ENCODE measurements at places on chromosomes 2 and 18.
A peak's percentile ranks its signal among the peaks of the same experiment; 100 is the strongest.

DNA sequence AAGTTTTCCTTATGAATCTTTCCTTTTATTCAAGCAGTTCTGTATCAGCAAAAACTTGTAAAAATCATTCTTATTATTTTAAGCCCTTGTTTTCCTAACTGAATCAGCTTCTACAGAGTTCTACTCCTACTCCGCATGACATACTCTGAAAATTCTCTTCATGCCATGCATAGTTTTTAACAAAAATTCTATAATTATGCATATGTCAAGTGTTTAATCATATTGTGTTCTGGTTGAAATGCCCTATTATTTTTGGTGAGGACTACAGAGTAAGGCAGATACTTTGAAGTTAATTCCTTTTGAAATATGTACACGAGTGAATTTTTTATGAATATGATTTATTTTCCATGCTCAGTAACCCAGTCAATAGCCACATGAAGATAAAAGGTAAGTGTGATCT lies 28.8 kb downstream of the ANKRD30B start:
- DNase-seq, result no peak

DNA sequence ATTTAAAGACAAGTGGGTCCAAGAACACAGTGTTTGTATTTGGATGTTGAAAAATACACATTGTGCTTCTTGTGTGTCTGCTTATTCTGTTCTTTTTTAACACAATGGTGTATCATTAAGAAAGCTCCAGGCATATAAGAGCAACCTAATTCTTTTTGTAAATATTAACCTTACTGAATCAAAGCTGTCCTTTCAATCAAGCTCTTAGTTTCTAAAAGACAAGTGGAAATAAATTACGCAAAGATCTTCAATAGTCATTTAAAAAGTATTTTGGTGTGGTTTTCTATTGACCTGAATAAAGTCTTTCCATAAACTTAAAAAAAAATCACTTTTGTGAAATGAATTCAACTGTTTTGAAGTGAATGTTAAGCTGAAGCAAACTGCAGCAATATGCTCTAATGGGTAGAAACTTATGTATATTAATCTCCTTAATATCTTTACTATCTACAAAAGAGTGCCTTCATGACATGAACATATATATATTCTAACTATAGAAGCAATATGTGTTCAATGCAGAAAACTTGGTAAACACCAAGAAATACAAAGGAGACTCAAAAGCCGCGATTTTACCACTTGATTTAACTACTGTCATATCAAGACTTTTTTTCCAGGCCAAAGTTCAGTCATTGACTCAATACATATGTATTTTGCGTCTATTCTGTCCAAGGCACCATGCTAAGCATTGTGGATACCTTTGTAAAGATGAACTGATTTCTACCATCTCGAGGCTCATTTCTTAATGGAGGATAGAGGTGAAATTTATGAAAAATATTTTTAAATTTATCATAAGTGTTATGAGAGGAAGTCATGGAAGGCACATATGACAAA lies 97.7 kb downstream of the ARHGAP15 start:
- DNase-seq, result no peak

GRCh38 chr2:44573996-44574395 lies 212.2 kb downstream of the CAMKMT start:
- DNase-seq, result no peak

DNA sequence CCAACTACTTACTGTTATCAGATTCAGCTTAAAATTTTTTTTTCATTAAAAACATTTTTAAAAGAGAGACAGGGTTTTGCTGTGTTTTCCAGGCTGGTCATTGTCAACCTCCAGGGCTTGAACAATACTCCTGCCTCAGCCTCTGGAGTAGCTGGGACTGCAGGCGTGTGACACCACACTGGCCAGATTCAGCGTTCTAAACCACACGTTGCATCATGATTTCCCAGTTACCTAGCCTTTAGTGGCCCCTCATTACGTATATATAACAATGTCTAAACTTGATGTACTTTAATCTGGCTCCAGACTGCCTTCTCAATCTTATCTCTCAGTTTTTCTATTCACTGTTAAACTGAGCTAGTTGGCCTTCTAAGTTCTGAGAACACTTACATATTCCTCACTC lies 89.6 kb downstream of the COMMD1 start:
- peak; percentile 66 for DNase-seq

DNA sequence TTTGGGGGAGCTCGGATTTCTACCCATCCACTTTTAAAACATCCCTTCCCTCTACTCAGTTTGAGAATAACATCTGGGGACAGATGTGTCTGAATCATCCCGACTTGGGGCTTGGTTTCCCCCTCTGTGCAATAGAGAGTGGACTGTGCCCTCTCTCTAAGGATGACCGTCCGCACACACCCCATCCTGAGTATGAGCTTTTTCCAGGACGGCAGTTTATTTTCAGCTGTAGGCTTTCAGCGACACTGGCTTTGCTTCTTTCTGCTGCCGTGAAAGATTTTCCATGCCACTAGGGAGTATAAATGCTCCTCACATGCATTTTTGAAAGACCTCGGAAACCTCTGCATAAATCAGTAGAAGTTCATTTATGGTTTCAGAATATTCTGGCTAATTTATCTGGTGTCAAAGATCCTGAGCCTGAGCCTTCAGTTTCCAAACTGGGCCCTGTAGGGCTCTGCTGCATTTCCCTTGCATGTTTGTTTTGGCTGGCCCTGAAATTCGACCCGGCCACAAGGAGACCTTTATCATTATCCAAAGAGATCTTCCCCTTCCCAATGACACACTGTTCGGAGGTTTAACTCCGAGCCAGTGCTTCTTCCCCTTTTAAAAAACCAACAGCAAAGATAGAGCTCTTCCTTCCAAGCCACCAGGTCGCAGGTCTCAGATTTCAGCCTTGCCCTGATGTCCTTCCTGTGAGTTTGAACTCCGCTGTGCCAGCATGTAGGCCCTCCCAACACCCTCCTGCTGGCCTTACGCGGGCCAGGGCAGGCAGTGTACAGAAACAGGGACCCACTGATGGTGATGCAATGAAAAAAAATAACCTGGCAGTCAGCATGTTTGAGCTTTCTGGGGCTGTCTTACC lies 53.3 kb downstream of the FECH start:
- DNase-seq, result peak; percentile 82

- DNase-seq, result no peak
These were observed 109.6 kb downstream of the SH3RF3 start for GRCh38 chr2:109238580-109238979.

DNA sequence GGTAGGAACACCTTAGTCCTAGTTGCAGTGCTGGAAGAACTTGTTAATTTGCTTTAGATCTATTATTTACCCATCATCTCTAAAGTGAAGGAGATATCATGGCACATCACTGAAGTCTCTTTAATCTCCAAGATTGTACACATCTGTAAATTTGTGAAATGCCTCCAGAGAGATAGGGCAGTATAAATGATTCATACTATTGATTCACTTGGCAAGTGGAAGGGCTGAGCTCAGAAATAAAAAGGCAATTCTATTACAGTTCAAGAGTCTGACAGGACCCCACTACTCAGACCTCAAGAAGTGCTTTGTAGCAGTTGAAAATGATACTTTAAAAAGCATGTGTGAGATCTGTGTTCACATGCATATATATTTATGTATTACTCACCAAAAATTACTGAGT lies 489.3 kb downstream of the DCC start:
- DNase-seq, result no peak

DNA sequence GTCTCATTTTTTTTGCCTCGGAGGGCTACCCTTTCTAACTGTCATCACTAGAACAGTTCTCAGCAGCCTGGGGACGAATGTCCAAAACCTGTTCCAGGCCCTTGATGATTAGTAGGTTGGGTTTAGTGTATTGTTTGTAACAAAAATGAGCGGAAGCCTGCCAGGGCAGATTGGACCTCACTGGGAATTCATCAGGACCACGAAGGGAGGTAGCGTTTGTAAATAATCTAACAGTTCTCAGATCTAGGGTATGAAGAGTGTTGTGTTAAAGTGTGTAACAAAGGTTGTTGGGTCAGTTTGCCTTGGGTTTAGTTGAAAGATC lies 799 bp downstream of the CEP68 start:
- DNase-seq, result no peak

- no peak for DNase-seq
These were observed at the start of gene GBX2 for GRCh38 chr2:236168110-236169080. GBX2 (minus strand) TSS chr2:236168386; CDS start chr2:236167971, 415 bp downstream.

- peak; percentile 61 for DNase-seq
These were observed 954 bp downstream of the CCNT2 start for GRCh38 chr2:134919341-134920210.

GRCh38 chr2:12300019-12300602 lies 416.6 kb upstream of the TRIB2 start:
- DNase-seq, result no peak

DNA sequence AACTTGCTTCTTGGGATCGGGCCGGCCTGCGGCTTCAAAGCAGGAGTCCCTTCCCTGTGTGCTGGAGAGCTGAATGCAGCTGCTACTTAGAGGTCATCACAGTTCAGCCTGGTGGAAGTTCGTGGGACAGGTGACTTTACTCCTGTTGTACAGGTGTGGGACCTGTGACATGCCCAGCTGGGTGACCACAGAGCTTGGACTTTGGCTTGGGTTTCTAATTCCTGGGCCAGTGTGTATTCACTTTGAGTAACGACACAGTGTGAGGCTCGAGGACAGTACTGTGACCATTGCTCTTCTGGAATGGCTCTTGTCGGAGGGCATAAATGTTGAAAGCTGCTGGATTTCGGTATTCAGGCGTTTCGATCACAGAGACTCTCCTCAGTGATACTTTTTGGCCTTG lies 114.5 kb downstream of the STPG4 start:
- no peak for DNase-seq

- DNase-seq, result peak; percentile 42
These were observed 40.2 kb upstream of the STAT4 start for GRCh38 chr2:191190861-191191552.

DNA sequence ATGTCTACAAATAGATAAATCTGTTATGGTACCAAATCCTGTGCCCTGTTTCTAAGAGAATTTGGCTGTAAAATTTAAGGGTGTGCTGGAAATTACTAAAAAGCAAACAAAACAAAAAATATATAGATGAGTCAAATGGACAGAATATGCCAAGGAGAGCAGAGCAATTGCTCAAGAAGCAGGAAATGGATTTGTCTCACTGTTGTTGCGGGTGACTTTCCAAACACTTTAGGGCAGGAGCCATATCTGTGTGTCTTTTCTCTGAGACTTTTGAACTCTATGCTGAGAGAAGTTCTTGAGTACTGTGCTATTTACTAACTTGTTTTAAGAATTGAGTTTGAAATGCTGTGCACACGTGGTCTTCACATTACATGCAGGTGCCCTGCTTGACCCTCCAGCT lies 221.7 kb downstream of the PHLPP1 start:
- DNase-seq, result no peak
